ENCODE measurements at places on chromosomes 5 and 9.

DNA sequence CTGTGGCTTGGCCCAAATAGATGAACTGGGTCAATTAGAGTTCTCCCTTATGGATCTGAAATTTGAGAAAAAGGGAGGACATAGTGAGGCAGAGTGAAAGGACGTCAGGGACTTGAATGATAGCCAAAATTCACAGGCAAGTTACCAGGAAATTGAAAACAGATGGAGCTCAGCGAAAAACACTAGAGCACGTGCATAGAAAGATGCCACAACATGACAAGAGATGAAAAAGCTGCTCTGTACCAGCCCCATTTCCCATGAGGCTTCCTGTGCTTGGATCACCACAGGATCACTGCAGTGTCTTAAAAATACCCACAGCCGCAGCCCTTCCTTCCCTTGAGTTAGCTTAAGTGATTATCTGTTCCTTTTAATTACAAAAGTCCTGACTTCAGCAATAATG, 39.0 kb upstream of the HOMER1 start:
- peak; percentile 88 for DNase-seq

DNA sequence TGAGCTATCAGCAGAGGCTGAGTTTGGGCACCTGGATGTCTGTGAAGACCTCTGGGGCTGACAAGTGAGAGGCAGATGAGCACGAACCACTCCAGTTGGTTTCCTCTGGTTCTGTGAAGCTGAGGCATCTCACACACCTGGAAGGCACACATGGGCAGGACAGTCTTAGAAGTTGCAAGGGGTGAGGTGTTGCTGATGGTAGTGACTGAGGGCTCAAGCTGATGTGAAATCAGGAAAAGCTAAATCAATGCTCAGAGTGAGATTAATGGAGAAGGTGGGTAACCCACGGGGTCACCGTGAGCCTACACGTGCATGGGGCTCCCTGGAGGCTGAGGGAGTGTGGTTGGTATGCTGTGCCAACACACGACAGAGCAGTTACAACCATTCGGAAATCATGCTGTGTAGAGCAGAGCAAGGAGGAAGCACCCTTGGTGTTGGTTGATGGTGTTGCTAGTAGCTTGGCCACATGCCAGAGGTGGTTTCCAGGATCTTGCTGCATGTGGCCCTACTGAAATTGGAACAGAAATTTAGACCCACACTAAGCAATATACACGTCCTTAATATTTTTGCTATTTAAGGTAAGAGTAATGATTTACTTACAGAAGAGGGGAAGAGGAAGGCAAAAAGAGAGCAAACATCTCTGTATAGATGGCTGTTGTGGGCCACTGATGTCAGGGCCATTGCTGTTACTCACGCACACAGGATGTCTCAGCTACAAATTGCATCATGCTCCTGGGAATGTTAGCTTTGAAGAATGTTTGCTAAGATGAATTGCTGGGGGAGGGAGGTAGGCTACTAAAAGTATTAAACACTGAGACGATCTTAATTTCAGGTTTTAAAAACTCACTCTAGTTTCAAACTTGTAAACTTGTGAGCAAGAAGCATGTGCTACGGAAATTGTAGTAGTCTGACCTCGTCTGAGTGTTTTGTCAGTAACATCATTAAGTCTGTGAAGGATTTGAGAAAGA, 170.5 kb downstream of the ARHGEF28 start:
- peak; percentile 85 for DNase-seq

DNA sequence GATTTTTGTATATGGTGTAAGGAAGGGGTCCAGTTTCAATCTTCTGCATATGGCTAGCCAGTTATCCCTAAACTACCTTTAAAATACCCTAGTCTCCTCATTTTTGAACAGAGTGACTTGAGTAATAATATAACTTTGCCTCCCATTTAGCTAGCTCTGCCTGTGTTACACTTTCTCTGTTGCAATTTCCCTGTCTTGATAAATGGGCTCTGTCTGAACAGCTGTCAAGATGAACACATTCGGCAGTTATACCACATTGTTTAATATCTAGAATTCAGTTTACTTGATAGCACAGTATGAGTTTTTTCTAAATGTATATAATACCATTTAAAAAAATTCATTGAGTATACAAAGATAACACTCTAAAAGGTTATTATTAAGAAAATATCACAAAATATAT, 562.9 kb upstream of the FTMT start:
- no peak for DNase-seq

GRCh38 chr9:25935188-25935587, 256.9 kb upstream of the TUSC1 start:
- no peak for DNase-seq

GRCh38 chr5:43572357-43572756, 15.5 kb upstream of the PAIP1 start:
- no peak for DNase-seq

GRCh38 chr5:165134155-165134554, 1628.7 kb downstream of the MAT2B start:
- DNase-seq: no peak

DNA sequence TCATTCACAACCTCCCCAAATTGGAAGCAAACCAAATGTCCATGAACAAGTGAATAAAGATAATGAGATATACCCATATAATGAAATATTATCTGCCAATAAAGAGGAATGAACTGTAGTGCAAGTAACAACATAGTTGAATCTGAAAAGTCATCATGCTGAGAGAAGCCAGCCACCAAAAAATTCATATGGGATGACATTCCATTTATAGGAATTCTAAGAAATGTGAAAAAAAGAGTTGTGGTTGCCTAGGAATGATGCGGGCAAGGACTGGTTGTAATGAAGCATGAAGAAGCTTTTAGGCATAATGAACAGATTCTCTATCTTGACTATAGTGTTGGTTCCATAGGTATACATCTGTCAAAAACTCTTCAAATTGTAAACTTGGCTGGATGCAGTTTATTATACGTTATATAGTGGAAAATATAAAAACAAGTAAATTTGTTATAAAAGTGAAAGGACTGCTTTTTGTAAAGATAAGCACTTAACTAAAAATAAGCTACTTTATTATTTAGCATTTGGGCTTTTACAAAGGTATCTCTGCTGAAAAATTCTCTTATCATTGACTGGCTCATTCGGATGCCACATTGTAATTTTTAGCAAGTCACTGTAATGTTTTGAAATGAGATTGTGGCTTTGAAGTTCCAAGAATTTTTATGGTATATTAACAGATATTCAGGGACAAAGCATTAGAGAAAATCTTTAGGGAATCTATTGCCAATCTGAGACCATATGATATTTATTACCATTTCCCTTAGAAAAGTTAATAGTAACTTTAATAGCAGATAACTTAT, 21.2 kb upstream of the TTC23L start:
- DNase-seq: no peak

- no peak for DNase-seq
These were observed 250.5 kb upstream of the PDE4D start for GRCh38 chr5:60143942-60144549.

GRCh38 chr5:139104577-139105276, 93.4 kb downstream of the SIL1 start:
- no peak for DNase-seq

Data from A673 (cell line).